ENCODE measurements at places on chromosomes 2 and 18. TPM values are rescaled to one million over a fixed set of nuclear protein-coding genes. Genes with fewer than 3 reads are reported as not detected.

- no peak for DNase-seq
These were observed 43.2 kb downstream of the ANKMY1 start for GRCh38 chr2:240514631-240515030.

DNA sequence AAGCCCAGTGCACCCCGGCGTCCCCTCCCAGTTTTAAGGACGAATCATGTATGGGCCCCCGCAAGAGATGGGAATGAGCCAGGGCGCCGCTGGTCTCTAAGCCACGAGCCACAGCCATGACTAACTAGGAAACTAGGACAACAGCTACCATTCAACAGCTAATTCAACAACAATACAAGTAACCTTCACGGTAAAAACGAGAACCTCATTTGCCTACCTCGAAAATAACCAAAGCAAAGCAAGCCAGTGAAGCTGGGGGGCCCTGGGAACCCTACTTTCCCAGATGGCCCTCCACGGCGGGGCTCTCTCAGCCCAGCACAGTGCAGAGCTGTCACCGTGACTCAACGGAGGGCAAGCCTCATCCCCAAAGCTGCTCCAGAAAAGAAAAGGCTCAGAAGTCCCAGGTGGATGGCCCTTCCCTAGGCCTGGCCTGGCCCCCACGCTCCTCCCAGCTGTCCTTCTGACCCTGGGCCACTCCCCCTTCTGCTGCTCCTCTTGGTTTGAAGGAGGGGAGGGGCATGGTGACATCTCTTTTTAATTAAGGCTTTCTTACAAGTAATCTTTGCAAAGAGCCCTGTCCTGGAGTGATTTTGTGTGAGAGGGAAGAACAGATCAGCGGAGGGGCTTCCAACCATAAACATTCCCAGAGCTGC, 126.3 kb downstream of the HDAC4 start:
- DNase-seq = no peak

- DNase-seq = no peak
These were observed 129.2 kb upstream of the CYP26B1 start for GRCh38 chr2:72276876-72277275.

- no peak for DNase-seq
These were observed 86.6 kb downstream of the MYT1L start for GRCh38 chr2:2244508-2244907.

The SOWAHC gene
- polyA plus RNA-seq = 15.8 TPM

Data from renal pelvis (tissue), 12 donors.